ENCODE measurements at places on chromosomes 7 and 10. TPM values are rescaled to one million over a fixed set of nuclear protein-coding genes. Genes with fewer than 3 reads are reported as not detected.

DNA sequence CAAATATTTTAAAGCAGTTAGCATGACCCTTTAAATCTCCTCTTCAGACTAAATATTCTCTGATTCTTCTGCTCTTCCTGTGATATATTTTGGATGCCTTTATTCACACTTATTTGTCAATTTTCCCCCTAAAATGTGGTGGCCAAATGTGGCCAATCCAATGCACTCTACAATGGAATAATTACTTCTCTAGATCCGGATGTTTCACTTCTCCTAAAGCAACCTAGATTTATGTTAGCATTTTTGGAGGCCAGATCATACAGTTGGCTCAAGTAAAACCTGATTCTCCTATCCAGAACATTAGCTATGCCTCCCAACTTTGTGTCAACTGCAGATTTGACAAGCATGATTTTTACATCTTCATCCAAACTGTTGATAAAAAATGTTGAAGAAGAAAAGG is 153.7 kb downstream of the CREB5 start:
- H3K4me3 ChIP-seq: no peak overlapping the region
- no peaks in the 10 kb centered on the region for H3K36me3 ChIP-seq
- H3K27ac ChIP-seq: no peak overlapping the region
- DNase-seq: no peak
- H3K4me1 ChIP-seq: no peaks in the 10 kb centered on the region

DNA sequence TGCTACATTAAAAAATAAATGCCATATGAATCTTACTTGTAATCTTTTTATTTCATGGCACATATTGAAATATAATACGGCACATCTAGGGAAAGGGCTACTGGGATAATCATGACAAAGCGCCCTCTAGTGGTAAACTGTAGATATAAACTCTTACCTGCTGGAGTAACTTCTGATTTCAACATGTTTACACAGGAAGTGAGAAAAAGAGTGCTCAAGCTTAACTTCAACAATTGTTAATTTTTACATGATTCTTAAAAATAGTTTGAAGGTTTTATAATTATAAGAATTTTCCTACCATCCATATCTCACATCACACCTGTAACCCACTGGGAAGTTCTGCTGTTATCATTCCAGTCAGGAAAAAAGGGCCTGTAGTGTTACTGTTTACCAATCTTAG is 2.0 kb upstream of the HEPACAM2 start:
- no peaks in the 10 kb centered on the region for H3K36me3 ChIP-seq
- no peak for DNase-seq
- peaks cover 12% of the 10 kb centered on the region for H3K4me1 ChIP-seq
- H3K27ac ChIP-seq: no peak overlapping the region
- no peaks in the 10 kb centered on the region for H3K27me3 ChIP-seq

Gene EPHA1
- 0.12 TPM for polyA plus RNA-seq

DNA sequence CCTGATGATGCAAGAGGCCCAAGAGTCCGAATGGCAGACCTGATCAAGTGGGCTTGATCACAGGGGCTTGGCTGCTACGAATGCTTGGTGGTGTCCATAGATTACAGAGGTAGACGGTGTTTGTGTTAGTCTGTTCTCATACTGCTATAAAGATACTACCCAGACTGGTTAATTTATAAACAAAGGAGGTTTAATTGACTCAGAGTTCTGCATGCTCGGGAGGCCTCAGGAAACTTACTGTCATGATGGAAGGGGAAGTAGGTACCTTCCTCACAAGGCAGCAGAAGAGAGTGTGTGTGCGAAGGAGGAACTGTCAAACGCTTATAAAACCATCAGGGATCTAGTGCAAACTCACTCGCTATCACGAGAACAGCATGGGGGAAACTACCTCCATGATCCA is 268.9 kb upstream of the KLF6 start:
- H3K36me3 ChIP-seq: no peaks in the 10 kb centered on the region
- no peak overlapping the region for H3K27ac ChIP-seq
- peaks cover 21% of the 10 kb centered on the region for H3K4me1 ChIP-seq
- DNase-seq: no peak
- no peak overlapping the region for H3K4me3 ChIP-seq
- H3K27me3 ChIP-seq: no peaks in the 10 kb centered on the region

DNA sequence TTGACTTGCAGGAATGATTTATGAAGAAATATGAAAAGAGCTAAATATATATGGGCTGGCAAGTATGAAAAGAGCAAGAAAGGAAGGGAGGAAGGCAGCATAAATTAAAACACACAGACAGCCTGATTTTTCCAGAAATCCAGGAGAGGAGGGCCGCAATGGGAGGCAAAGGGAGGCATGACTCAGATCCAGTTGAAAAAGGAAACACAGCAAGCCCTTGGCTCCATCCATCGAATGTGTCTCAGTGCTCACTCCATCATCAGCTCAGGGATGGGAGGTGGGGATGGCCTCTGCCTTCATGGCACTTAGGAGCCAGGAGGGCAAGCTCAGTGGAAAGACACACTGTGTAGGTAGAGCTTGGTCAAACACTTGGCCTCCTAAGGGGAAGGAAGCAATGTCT is 75.7 kb upstream of the PDZD8 start:
- H3K27ac ChIP-seq: no peak overlapping the region
- no peaks in the 10 kb centered on the region for H3K4me1 ChIP-seq
- no peak overlapping the region for H3K4me3 ChIP-seq
- peaks cover 6% of the 10 kb centered on the region for H3K27me3 ChIP-seq
- no peak for DNase-seq

DNA sequence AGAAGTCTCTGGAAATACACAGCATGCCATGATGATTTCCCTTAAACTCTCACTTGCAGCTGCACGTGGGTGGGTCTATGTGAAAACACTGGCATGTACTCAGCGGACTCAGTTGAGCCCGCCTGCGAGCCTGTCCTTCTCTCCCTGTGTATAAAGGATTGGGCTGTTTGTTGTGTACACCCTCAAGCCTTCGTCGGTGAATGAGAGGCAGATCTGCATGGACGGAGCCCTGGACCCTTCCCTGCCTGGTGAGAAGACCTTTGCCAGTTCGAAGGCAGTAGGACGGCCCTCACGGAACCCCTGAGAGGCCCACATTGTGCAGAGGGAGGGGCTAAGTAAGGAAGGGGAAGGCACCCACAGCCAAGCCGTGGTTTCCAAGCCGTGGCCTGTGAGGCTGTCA is 121.2 kb downstream of the WDFY4 start:
- H3K27ac ChIP-seq: peak overlapping the region; percentile 30
- no peaks in the 10 kb centered on the region for H3K27me3 ChIP-seq
- DNase-seq: peak; percentile 47
- no peak overlapping the region for H3K4me3 ChIP-seq

- peak; percentile 70 for DNase-seq
- H3K4me1 ChIP-seq: peaks cover 39% of the 10 kb centered on the region
- peak overlapping the region; percentile 46 for H3K27ac ChIP-seq
- H3K4me3 ChIP-seq: no peak overlapping the region
- H3K36me3 ChIP-seq: no peaks in the 10 kb centered on the region
Observed at GRCh38 chr10:93947055-93947454, 46.7 kb upstream of the PLCE1 start.

DNA sequence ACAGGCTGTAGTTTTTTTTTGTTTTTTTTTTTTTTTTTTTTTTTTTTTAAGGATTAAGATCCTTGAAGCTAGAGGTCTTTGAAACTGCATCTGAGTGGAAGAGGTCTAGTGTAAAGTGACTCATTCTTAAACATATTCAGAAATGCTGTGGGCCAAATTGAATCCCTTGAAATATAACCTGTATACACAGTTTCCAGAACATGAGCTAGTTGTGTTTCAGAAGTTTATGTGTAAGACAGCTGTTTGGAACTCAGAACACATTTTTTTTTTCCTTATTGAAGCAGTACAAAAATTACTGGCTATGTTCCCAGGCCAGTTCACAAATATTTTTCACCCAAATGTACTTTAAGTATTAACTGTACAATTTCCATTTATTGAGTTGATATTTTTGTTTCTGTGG is 67.9 kb downstream of the PPP1R9A start:
- H3K4me3 ChIP-seq: no peak overlapping the region
- DNase-seq: no peak
- no peak overlapping the region for H3K27ac ChIP-seq
- no peaks in the 10 kb centered on the region for H3K27me3 ChIP-seq

GRCh38 chr7:44748948-44749731 is 493 bp downstream of the ZMIZ2 start:
- H3K4me1 ChIP-seq: peaks cover 24% of the 10 kb centered on the region
- peak overlapping the region; percentile 98 for H3K27ac ChIP-seq

GRCh38 chr7:39270018-39270417 is 292.3 kb downstream of the POU6F2 start:
- H3K4me1 ChIP-seq: peaks cover 3% of the 10 kb centered on the region
- no peaks in the 10 kb centered on the region for H3K36me3 ChIP-seq
- no peak overlapping the region for H3K27ac ChIP-seq
- no peaks in the 10 kb centered on the region for H3K27me3 ChIP-seq

DNA sequence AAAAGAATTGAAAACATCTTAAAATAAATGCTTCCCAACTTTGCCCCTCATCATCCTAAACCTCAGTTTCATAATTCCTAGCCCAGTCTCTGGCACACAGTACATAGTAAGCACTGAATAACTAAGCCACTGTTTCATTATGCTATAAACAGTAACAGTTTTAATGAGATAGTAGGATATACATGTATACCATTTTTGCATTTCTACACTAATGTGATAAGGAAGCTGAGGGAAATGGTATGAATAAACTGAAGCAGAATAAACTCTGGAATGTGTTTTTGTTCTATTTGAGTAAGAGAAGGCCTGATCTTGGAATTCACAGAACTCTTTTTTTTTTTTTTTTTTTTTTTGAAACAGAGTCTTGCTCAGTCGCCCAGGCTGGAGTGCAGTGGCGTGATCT is 8.8 kb downstream of the NAPEPLD start:
- H3K27me3 ChIP-seq: no peaks in the 10 kb centered on the region
- no peak overlapping the region for H3K27ac ChIP-seq
- H3K36me3 ChIP-seq: no peaks in the 10 kb centered on the region
- H3K4me3 ChIP-seq: no peak overlapping the region
- DNase-seq: no peak

GRCh38 chr7:70498232-70498992 is 633.5 kb upstream of the GALNT17 start:
- no peak for DNase-seq
- H3K27me3 ChIP-seq: no peaks in the 10 kb centered on the region
- no peaks in the 10 kb centered on the region for H3K36me3 ChIP-seq
- no peak overlapping the region for H3K4me3 ChIP-seq
- no peaks in the 10 kb centered on the region for H3K4me1 ChIP-seq

GRCh38 chr10:208616-209015 is 73.4 kb downstream of the ZMYND11 start:
- no peaks in the 10 kb centered on the region for H3K4me1 ChIP-seq
- no peaks in the 10 kb centered on the region for H3K27me3 ChIP-seq
- no peak overlapping the region for H3K27ac ChIP-seq
- peaks cover 29% of the 10 kb centered on the region for H3K36me3 ChIP-seq
- H3K4me3 ChIP-seq: no peak overlapping the region

Gene ZNF862
- polyA plus RNA-seq: 3.9 TPM

Measured in heart right ventricle (tissue), 16 donors.